Smooth muscle cell of trachea (primary cell): ENCODE measurements at places on chromosomes 2 and 18. TPM values are rescaled to one million over a fixed set of nuclear protein-coding genes. Genes with fewer than 3 reads are reported as not detected.

The TUBA3E gene
- not detected in 2 replicates for total RNA-seq

The NMUR1 gene
- under 0.01 and 0.17 TPM in 2 replicates for total RNA-seq

The CFAP221 gene
- total RNA-seq: not detected in 2 replicates

The ZNF638 gene
- total RNA-seq: 97.6 and 130 TPM in 2 replicates

The DGUOK gene
- 56.6 and 66.2 TPM in 2 replicates for total RNA-seq

The PMS1 gene
- total RNA-seq: 25.2 and 37.1 TPM in 2 replicates

The REEP1 gene
- 0.15 TPM in 1 of 2 replicates, not detected in the other for total RNA-seq

The MYO5B gene
- under 0.01 TPM in 1 of 2 replicates, not detected in the other for total RNA-seq

The ITGB6 gene
- under 0.01 and 0.15 TPM in 2 replicates for total RNA-seq

The NHEJ1 gene
- total RNA-seq: 21.1 and 28.3 TPM in 2 replicates

The FOXI3 gene
- total RNA-seq: not detected in 2 replicates

The SLC9A4 gene
- total RNA-seq: not detected in 2 replicates

The RAB6C gene
- total RNA-seq: not detected in 2 replicates

The NAT8 gene
- total RNA-seq: not detected in 2 replicates

The WDR43 gene
- 68.8 and 70.5 TPM in 2 replicates for total RNA-seq

The CDH19 gene
- total RNA-seq: not detected in 2 replicates

The ATP6V1B1 gene
- 0.58 and 1.7 TPM in 2 replicates for total RNA-seq

The ELOA2 gene
- total RNA-seq: not detected in 2 replicates

The CCDC148 gene
- 1.5 and 1.7 TPM in 2 replicates for total RNA-seq

The AMER3 gene
- total RNA-seq: under 0.01 TPM in 1 of 2 replicates, not detected in the other
